ENCODE measurements at places on chromosomes 5 and 9. TPM values are rescaled to one million over a fixed set of nuclear protein-coding genes. Genes with fewer than 3 reads are reported as not detected.

- DNase-seq = peak; percentile 71
Observed at GRCh38 chr5:142929587-142929986, 159.4 kb downstream of the ARHGAP26 start.

GRCh38 chr9:130036099-130036498 is 6.9 kb downstream of the FNBP1 start:
- no peak for DNase-seq

CCL19 gene
- 0.63 TPM for total RNA-seq

DNA sequence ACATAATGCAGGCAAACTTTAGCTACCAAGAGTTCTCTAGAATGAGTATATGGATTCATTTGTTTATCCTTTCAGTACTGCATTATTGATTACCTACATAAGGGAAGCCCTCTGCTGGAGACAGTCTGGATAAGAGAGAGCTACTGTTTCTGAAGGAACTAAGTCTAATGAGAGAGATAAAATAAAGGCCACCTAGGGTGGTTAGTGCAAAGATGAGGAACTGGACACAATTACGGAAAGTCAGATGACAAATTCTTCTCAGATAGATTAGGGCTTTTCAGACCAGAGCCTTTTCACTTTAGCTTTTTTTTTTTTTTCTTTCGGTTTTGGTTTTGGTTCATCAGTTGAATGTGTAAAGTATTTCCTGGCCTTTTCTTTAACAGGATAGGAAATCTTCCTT is 31.3 kb downstream of the ISOC1 start:
- DNase-seq = no peak

CD72 gene
- total RNA-seq = 0.79 TPM

GRCh38 chr9:95341293-95341962 is 23.9 kb upstream of the FANCC start:
- DNase-seq = no peak
